Hepatic stellate cell (primary cell): ENCODE measurements at places on chromosomes 2 and 18.

DNA sequence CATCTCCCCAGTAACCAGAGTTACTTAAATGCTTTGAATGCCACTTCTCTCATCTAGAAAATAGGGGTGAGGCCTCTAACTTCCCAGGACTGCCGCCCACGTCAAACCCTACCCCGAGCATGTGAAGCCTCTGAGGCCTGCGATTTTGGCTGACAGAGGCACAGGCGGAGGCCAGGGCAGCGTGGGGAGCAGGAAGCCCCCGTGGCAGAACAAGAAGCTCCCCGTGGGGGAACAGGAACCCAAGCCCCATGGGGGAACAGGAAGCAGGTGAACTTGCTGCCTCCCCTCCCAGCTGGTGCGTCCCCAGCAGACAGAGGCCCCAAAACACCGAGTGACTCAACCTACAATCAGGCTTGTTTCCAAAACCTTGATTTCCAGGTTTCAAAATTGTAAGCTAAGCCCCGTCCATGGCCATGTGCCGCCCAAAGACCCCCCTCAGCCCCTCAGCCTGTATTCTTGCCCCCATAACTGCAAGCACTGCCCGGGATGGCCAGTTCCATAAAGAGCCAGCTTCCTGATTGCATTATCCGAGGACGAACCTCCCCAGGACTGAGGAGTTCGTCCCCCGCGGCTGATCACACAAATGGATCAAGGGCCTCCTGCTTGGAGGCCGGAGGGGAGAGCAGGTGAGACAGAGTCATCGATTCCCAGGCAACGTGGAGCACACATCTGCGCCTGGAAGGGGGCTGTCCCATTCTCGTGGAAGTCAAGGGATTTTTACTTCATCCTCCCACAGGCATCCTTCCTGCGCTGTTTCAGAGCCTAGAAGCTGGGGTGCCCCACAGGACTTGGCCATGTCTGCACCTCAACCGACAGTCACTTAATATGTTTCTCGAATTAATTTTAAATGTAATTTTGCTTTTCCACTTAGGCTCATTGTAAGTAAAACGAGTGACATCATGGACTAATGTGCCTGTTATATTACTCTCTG, 36.3 kb upstream of the CTDP1 start:
- DNase-seq = no peak

- no peak for DNase-seq
Measured at GRCh38 chr2:222301796-222302118, 3.0 kb upstream of the PAX3 start.

DNA sequence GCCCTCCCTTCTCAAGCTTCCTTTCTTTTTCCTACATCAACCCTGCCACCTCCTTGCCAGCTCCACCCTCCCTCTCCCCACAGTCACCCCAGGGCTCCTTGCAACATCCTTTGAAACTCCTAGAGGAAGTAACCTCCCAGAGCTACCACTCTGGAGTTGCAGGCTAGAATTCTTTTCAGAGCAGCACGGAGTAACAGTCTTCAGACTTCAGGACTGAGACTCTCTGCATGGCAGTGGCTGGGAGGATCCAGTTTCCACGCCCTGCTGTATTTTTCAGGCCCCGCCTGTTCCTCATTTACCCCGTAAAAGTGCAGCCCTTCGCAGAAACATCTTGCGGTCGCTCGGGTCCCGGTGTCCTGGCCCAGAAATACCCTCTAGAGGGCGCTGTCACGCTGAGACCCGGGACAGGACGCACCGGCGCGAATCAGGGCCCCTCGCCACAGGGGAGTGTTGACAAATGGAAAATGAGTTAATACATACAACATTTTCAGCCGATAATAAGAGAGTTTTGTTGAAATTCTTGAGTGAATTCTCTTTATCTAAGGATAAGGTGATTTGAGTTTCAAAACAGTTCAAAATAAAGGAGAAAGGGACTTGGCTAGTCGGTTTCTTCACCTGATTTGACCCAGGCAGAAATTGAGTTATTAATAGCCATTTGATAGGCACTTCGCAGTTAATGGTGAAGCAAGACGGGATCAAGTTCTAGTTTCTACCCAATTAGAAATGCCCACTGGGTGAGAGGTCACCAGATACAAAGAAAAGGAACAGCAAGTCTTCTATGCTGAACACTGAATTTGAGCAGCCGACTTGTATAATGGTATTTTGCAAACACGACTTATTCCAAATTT, 18.5 kb upstream of the NTSR2 start:
- peak; percentile 89 for DNase-seq

DNA sequence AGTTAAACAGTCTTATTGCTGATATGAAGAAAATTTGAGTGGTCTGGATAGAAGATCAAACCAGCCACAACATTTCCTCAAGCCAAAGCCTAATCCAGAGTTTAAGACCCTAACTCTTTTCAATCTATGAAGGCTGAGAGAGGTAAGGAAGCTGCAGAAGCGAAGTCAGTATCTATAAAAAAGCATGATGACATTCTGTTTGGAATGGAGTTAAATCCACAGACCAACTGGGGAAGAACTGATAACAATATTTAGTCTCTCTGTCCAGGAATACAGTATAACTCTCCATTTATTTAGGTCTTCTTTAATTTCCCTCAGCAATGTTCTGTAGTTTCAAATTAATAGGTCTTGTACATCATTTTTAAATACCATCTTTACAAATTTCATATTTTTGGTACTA, 16.0 kb downstream of the PIGN start:
- no peak for DNase-seq

DNA sequence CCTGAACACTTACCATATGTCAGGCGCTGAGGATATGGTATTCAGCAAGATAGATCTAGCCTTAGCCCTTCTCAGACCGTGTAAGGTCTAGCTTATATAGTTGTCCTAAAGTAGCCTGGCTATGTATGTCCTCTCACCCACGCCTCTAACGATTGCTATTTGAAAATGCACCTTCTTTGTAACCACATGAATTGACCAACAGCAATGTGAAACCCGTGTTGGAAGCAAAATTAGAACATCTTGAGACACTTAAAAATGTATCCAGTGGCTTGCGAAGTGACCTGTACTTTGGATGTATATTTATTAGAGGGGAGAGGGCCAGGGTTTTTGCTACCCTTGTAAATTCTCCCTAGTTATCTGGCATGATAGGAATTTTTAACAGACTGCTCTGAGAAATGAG, 860.0 kb upstream of the ZEB2 start:
- no peak for DNase-seq
